Stimulated activated memory B cell treated with anti-CD40 and anti-IgM and Interleukin-4, amounts not matched to agents 10 μg/mL and 1 μg/mL and 100 μg/mL, for 72 hours (primary cell): ENCODE measurements at places on chromosomes 12 and 14.
A peak's percentile ranks its signal among the peaks of the same experiment; 100 is the strongest.

- ATAC-seq, result no peak
Measured at GRCh38 chr12:122830517-122831214, 4.6 kb upstream of the HIP1R start.

- ATAC-seq, result no peak
Measured at GRCh38 chr12:104684884-104685283, 228.1 kb downstream of the CHST11 start.

DNA sequence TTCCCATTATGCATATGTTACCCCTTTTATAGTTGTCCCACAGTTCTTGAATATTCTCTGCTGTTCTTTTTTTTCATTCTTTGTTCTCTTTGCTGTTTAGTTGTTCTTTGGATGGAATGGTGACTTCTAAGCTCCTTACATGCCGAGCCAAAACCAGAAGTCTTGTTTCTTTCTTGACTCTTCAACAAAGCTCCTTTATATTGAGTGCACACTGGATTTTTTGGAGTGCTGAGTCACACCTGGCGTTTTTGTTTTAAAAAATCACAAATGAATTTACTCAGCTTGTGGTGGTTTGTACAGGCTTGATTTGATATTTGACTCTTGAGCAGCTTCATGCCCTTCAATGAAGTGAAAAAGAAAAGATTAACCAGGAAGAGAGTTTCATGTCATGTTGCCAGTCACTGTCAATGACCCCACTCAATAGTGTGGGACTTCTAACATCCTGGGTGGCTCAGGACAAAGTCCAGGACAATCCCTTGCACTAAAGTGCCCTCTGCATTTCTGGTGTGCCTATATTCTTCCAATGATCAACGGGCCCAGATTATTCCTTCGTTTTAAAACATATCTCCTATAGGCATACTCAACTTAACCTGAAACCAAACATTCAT lies 112.4 kb upstream of the SLC38A4 start:
- no peak for ATAC-seq

DNA sequence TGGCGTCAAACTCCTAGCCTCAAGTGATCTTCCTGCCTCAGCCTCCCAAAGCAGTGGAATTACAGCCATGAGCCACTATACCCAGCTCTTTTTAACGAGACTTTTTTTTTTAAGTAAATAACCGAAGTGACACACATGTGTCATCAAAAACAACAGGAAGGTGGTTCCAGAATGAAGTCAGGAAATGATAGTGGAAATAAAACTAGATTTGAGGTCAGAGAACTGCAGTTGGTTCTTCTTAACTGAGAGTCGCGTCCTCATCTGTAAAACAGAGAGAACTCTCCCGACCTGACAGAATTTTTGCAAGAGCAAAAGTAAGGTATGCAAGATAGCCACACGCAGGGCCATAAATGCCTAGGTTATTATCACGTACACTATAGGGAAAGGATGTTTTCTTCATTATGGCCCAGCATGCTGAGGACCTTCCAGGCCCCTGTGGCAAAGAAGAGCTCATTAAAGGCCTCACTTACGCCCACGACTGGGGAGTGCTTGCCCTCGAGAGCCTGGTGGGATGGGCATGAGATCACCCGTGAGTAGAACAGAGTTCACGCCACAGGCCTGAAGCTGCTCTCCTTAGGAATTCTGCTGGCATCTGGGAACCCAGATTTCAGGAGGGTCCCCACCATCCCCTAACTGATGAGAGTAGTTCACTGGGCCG lies 67.2 kb downstream of the SCARB1 start:
- peak; percentile 78 for ATAC-seq

GRCh38 chr12:4649358-4649661 lies 396 bp downstream of the NDUFA9 start:
- ATAC-seq, result no peak

DNA sequence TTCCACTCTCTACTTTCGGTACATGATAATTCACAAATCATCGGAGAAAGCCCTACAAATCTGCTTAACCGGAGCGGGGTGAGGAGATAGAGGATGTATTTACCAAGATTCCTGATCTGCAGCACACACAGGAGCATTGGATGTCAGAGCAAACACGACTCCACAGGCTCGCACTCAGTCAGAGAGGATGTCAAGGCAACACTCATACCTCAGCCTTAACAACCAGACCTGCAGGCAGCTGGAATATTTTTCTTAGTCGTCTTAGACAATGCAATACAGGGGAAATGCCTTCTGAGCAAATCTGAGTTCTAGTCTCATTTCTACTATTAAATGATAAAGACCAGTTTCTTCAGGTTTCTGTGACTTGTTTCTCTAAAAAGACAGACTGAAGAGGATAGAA lies 159.3 kb upstream of the CPNE8 start:
- ATAC-seq, result no peak

DNA sequence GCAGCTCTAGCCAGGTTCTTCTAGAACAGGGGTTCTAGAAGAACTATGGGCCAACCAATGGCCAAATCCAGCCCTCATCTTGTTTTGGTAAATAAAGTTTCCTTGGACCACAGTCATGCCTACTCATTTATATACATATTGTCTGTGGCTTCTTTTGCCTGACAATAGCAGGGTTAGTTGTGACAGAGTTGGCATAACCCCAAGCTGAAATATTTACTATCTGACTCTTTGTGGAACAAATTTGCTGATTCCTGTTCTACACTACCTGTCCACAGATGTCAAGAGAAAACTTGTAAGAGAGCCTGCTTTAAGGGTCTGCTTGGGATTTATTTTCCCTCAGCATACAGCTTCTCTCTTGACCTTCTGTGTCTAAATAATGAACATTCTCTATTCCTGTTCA lies 289.0 kb downstream of the KSR2 start:
- ATAC-seq, result no peak

- no peak for ATAC-seq
Measured at GRCh38 chr14:75496755-75497154, 25.5 kb upstream of the BATF start.

- no peak for ATAC-seq
Measured at GRCh38 chr12:65895759-65896656, 71.7 kb downstream of the HMGA2 start.

GRCh38 chr14:57692671-57693070 lies 173.2 kb downstream of the SLC35F4 start:
- ATAC-seq, result no peak

GRCh38 chr14:104473649-104474494 lies 105.7 kb upstream of the C14orf180 start:
- ATAC-seq, result no peak

- no peak for ATAC-seq
Measured at GRCh38 chr12:3896801-3897351, 23.7 kb upstream of the PARP11 start.

GRCh38 chr12:110199339-110200123 lies 75.4 kb downstream of the IFT81 start:
- ATAC-seq, result no peak

GRCh38 chr12:6899837-6900519 lies 4.6 kb upstream of the LRRC23 start:
- no peak for ATAC-seq

- no peak for ATAC-seq
Measured at GRCh38 chr14:51576117-51576430, 75.6 kb upstream of the FRMD6 start.

GRCh38 chr12:42490261-42490842 lies 99.2 kb downstream of the PRICKLE1 start:
- ATAC-seq, result peak; percentile 53

GRCh38 chr12:61629702-61630101 lies 630.5 kb upstream of the USP15 start:
- ATAC-seq, result no peak

DNA sequence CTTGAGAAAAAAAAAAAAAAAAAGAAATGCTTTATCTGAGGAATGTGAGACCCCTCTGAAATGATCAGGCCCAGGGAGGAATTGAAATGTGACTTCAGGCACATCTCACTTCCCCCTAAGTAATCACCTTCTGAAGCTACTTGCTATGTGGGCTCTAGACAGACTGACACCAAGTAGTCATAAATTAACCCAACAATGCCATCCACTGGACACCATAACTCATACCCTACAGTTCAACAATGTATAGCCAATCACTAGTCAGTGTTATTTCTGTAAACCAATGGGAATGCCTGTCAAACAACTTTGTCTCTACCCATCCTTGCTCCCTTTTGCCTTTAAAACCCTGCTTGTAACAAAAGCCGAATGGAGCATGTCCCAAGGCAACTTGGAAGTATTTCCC lies 182.7 kb upstream of the TMPO start:
- no peak for ATAC-seq

DNA sequence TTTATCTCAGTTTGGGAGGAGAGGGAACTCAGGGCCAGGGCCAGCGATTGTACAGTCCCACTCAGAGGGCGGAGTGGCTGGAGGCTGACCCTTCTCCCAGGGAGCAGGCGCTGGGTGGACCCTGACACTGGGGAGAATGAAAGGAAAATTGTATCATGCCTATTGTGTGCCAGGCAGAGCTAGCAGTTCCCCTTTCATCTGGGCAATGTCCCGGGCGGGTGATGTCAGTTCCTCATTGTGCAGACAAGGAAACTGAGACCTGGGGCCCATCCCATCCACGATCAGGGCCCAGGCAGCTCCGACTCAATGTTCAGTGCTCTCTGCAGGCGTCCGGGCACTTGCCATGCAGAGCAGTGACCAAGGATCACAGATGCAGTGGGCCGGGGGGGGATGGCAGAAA lies 101.9 kb upstream of the RTL1 start:
- no peak for ATAC-seq

DNA sequence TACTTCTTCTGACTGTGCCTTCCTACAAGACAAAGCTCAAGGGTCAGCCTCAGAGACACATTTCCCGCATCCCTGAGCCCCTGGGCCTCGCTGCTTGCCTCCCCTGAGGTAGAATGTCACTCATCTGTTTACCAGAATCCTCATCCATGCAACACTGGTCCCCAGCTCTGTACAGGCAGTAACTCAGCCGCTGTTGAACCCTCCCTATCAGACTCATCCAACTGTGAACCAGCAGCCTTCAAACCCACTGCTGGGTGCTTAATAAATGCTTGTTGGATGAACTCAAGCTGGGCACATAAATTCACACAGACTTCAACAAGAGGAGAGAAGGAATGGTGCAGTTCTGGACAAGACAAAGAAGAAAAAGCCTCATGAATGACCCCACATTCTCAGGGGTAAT lies 6.1 kb downstream of the NT5DC3 start:
- no peak for ATAC-seq

DNA sequence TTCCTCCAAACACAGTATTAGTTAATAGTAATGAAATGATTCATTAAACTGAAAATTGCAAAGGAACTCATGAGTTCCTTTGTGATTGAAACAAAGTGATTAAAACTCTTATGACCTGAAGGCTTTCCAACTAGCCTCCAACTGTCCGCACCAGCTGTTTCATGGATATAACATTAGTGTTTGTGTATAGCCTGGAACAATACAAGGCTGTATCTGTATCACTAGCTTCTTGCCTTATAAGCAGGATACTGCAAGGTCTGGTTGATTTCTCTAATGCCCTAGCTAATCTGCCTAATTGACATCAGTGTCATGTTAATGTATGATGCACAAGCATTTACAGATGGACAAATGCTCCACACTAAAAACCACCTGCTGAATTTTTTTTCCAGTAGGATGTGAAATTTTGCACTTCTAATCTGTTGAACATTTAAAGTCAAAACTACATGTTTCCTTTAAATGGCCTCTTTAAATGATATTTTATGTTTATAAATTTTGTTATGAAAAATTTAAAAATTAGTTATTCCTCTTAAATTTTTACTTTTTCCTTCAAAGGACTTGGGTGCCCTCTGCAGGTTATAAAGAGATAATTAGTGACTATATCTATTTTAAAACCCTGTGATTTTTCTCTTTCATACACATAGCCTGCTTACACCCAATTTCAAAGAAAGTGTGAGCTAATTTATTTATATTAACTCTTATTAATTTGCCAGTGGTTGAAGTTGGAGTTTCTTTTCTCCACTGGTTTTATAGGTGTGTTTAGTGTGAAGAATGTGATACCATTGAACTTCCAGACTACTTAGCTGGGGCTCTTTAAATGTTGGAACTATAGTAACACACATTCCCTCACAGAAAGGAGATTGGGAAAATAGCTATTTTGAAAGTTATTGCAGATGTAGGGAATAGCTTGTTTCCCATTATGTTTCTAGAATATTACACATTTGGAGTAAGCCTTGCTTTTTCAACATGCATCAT lies 25.4 kb downstream of the AP5M1 start:
- ATAC-seq, result no peak

DNA sequence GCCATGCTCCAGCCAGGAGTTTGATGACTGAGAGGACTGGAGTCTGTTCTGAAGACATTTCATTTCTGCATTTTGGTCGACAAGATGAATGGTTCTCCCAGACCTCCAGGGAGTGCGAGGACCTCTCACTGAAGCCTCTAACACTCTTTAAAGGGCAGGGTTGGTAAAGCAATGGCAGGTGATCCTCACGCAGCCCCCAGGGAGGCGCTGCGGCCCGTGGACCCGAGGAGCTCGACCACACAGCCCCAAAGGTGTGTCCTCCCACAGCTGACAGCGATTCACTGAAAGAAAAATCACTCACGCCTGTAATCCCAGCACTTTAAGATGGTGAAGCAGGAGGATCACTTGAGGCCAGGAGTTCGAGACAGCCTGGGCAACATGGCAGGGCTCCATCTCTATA lies 183.8 kb upstream of the SFSWAP start:
- no peak for ATAC-seq

- ATAC-seq, result no peak
Measured at GRCh38 chr14:102848830-102849525, 71.7 kb downstream of the TRAF3 start.

GRCh38 chr12:131311764-131312163 lies 358.1 kb downstream of the ADGRD1 start:
- no peak for ATAC-seq

GRCh38 chr14:50233166-50233950 lies 2.0 kb upstream of the SOS2 start:
- no peak for ATAC-seq

DNA sequence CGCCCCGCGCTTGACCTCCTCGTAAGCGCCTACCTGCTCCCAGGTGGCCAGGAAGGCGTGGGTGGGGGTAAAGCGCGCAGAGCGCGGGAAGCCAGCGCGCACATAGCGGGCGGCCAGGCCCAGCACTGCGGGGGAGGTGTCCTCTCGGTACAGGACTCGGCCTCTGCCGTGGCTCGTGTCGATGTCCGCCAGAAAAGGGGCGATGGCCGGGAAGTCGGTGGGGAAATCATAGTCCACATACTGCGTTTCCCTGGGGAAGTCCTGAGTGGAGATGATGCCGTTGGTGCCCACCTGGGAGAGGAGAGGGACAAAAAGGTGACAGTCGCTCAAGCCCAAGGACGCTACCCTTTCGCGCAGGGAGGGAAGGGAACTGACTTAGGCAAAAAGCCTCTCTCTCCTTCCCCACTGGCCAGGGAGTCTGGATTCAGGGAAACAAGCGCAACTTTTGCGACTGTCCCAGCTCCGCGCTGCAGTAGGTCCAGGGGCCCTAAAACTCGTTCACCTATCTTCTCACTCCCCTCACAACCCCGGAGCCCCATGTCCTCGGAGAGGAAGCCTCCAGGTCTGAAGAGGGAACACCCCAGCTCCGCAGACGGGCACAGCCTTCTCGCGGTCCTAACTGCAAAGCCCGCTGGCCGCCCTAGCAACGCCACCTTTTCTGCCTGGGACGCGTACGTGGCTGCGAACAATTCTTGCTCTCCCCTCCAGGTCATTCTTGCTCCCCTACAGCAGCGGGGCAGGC lies 815 bp downstream of the NID2 start:
- ATAC-seq, result no peak

GRCh38 chr14:38129192-38129591 lies 78.5 kb upstream of the SSTR1 start:
- ATAC-seq, result no peak
